LNCaP clone FGC (cell line): ENCODE measurements at places on chromosomes 1 and 21.

GRCh38 chr1:17191990-17192242 lies 13.0 kb upstream of the PADI1 start:
- no peak for DNase-seq

DNA sequence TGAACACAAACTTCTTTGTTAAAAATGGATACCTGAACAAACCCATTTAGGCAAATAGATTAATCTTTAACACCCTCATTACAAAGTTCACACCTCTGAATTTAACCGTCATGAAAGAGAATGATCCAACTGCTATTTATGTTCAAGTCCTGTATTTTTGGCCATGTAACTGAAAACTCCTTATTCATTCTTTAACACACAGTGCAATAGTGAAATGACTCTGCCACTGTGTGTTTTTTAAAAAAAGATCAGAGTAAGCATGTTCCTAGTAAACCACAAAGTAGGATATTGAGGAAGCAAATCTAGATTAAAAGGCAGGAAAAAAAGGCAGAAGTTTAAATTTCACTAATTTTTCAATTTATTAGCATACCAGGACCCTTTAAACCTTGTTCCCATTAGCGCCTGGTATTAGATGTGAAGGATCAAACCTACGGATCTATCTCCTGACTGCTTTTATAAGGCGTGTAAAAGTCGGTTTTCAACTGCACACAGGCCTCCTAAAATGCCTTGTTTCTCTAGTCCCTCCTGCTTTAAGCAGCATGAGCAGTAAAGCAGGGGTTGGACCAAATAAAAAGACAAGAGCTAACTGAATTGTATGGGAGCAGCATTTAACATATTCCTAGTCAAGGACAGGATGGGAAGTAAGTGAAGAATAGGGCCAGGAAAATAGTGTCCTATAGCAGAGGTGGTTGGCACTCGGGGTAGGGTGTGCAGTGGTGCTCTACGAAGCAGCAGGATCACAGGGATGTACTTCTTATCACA lies 33.4 kb downstream of the NUCKS1 start:
- DNase-seq = no peak

DNA sequence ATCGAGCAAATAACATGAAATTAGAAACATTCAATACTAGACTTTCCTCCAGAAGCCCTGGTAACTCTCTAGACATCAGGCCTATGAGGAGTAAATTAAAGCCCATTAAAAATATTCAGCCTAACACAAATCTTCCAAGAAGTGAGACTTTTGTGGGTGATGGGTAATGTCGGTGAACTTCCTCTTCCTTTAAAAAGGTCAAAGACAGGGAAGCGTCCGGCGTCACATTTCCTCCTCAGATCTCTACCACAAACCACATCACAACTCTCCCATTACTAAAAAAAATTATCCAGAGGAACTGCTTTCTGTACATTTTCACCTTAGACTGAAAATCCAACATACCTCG lies 1.4 kb downstream of the EIF4G3 start:
- DNase-seq = no peak

GRCh38 chr1:32361674-32362473 lies 411 bp downstream of the FAM229A start:
- DNase-seq = no peak

- DNase-seq = no peak
These were observed 16.2 kb upstream of the TNFRSF1B start for GRCh38 chr1:12150456-12151200.

GRCh38 chr1:201359873-201360210 lies 17.6 kb downstream of the TNNT2 start:
- no peak for DNase-seq

GRCh38 chr1:173395762-173396161 lies 81.4 kb upstream of the PRDX6 start:
- no peak for DNase-seq

- no peak for DNase-seq
These were observed 28.2 kb upstream of the PPP1R15B start for GRCh38 chr1:204439621-204440375.

DNA sequence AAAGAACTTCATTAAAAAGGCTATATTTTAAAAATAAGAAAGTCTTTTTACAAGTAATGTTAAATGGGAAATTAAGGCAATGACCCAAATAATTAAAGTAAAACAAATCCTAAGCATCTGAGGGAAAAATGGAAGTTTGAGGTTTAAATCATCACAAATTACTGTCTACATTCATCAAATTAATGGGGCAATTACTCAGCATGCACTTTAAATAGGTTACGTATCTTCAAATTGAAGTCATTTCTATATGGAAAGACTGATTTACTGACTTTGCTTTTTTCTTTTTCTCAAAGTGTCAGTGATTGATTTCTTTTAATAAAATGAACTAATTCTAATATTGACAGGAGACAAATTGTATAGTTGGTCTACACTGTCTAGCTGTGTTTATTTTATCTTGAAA lies 1452.3 kb downstream of the NCAM2 start:
- no peak for DNase-seq

- peak; percentile 40 for DNase-seq
These were observed at the start of gene LRRC52 for GRCh38 chr1:165543532-165544438. Gene LRRC52 (plus strand): TSS chr1:165544000. CDS start chr1:165544297, 297 bp downstream.

DNA sequence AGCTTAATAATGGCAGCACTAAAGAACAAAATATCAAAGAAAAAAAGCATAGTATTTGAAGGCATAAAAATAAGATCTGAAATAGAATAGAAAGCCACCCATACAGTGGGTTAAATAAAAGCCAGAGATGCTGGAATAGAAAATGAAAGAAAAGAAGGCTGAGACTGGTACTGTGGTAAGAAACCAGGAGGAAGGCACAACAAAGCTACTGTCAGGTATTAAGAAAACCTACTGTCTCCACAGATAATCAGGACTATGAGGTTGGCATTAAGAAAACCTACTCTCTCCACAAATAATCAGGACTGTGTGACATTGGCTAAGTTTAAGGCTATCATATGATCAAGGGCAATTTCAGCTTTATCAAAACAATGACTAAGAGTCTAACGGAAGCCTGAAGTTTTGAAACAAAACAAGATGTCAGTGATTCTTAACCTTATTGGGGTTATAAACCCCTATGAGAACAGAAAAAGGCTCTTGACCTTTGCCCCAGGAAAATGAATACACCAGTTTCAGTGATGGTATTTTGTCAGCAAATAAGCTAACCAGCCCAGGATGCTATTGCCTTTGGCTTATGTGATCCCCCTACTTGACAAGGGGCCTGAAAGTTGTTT lies 24.4 kb downstream of the MCOLN2 start:
- no peak for DNase-seq

- no peak for DNase-seq
These were observed 26.8 kb downstream of the C8A start for GRCh38 chr1:56881417-56881816.

DNA sequence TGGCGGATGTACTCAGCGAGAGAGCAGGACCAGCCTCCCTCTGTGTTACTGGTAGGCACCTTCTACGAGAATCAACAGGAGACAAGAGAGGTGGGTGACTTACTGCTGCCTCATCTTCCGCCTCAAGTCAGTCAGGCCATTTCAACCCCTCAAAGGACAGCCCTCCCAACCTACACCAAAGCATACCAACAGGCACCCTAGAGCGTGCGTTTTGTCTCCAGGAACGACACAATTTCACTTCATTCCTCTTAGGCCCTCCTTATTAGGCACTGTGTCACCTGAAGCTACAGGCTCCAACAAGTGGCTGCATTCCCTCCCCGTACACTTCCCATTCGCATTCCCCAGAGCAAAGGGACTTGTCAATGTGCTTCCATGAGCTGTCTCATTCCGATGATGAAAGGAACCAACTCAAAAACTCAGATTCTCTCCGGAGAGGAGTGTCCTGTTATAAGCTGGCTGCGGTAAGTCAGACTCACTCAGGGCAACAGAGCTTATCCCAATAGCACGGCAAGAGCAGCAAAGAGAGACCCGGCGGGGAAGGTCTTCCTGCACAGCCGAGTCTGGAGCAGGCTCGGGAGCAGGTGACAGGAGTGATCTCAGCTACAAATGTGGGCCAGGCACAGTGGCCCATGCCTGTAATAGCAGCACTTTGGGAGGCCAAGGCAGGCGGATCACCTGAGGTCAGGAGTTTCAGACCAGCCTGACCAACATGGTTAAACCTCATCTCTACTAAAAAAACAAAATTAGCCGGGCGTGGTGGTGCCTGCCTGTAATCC lies 120.6 kb upstream of the IFFO2 start:
- no peak for DNase-seq

DNA sequence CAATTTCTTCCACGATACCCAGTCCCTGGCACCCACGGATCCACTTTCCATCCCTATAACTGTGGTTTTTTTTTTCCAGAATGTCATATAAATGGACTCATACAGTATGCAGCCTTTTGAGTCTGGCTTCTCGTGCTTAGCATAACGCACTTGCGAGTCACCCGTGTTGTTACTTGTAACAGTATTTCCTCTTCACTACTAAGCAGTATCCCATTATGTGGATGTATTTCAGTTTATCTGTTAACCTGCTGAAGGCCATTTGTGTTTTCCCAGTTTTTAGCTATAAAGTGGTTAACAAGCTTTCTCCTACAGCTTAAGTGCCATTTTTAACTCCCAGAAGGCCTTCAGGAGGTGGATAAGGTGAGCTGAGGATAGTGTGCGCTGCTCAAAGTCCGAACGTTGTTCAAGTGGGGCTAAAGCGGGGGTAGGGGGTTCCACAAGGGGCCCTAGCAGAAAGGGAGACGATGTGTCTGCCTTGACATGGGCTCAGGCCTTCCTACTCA lies 829 bp downstream of the ADAR start:
- no peak for DNase-seq

DNA sequence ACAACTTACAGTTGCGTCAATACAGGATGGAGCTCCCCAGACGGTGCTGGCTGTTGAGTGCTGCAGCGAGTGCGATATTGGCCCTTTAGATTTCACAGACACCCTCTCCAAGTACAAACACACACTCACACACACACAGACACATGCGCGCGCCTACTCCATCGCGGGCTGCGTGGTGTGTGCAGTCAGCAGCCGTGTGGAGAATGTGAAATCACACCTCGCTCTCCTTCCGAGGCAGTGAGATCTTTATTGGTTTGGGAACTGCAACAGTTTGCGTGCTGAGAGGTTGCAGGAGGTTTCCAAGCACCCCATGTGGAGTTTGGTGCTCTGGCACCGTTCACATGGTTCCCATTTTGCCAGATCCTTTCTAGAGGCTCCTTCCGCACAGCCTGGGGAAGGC lies 372.2 kb downstream of the RRAGC start:
- DNase-seq = no peak

GRCh38 chr1:147243228-147243685 lies 773 bp downstream of the CHD1L start:
- no peak for DNase-seq

DNA sequence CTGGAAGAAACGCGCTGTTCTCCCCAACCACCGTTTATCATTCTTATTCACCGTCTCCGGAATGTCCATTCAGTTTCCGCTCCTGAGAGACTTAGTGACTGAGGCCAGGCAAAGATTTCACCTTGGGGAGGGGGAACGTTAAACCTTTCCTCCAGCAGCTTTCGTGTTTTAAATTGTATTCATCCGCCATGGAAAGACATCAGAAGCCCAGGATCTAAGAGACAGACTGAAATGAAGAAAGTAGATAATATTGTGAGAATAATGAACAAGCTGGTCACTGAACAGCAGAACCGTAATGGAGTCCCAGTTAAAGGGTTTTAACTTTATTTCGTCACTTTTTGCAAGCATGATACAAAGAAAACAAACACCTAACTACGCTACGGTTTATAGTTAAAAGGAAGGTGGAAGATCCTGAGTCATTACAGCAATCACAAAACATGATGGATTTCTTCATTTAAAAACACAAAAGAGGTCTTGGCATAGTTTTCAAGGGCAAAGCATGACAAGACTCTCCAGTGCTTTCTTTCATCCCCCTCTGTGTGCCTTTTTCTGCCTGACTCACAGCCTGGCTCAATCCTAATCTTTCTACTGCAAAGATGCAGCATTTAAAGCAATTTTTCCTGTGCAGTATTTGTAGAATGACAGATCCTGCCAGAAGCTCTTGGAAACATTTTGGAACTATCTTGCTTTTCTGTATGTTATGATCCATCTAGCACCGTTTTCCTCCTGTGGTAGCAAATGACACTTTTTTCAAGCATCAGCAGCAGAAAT lies 722 bp upstream of the SLC19A2 start:
- no peak for DNase-seq

DNA sequence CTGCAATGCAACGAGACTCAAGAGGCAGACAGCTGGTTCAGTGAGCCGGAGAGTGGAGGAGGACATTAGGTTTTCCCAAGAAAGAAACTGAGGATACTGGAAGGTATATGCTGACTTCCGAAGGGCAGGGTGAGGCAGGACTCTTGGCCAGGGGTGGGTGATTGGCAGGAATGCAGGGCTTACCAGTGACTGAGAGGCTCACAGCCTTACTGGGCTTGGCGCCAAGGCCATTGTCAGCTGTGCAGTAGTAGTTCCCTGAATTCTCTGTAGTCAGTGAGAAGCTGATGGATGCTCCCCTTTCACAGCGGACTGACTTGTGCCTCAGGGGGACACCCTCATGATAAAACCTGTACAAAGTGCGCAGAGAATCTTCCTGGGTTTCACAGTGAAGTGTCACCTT lies 9.6 kb downstream of the FCRL5 start:
- no peak for DNase-seq

DNA sequence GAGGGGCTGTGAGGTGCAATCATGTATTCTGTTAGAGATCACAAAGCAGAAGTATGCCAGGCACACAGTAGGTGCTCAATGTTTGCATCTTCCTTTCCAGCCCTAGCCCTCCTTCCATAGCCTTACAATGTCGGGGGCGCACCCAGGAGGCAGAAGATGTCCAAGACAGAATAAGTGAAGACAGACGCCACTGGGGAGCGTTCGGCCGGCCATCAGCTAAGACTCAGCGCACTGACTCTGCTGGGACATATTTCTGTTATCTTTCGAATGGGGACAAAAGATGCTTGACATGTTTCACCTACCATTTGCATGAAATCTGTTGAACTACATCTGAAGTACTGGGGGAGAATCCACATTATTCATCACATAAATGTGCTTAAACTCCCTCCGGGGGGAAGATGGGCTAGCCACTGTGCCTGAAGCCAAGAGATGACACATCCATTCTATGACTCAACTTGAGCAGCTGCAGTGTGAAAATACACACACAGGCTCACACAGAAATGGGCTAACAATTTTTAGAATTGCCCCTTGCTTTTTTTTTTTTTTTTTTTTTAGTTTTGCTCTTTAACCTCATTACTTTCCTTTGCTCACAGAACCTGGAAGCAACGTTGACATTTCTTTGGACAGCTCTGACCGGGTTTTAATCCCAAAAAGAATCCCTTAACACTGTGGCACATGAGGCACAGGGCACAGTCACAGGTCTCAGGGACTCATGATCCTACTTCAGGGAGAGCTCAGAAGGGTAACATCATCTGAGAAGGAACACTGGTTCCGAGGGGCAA lies 7.9 kb downstream of the TIAM1 start:
- DNase-seq = no peak
